H54 (cell line): ENCODE measurements at places on chromosomes 7 and 10.

- DNase-seq, result no peak
These were observed 61.3 kb downstream of the SKIDA1 start for GRCh38 chr10:21464134-21464533.

DNA sequence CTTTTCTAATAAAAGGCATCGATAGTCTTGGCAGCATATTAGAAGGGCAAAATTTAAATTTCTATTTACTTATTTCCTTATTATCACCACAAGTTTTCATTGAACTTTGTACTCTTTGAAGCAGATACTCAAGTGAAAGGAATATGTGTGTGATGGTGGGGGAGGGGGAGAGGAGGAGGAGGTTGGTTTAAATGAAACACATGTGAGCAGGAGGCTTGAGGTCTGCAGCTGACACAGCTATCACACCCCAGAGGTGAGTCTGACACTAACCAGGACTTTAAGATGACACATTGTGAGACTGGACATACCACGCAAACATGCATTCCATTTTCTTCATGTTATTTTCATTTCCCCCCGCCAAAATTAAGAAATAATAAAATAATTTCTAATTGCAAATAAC, 63.3 kb downstream of the CTTNBP2 start:
- no peak for DNase-seq

DNA sequence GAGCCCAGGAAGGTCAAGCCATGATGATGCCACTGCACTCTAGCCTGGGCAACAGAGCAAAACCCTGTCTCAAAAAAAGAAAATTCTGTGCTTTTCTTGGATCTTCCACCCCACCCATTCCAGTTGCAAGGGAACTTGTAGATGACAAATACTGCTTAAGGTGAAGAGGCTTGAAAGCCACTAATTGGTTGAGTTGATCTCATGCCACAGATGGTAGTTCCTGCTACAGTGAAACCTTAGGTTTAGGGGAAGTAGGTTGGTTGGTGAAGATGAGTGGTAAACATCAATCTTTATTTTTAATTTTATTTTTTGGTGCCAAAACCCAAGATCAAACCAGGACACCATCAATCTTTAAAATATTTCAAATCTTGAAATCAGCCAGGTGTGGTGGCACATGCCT, 2.9 kb upstream of the GDI2 start:
- no peak for DNase-seq

DNA sequence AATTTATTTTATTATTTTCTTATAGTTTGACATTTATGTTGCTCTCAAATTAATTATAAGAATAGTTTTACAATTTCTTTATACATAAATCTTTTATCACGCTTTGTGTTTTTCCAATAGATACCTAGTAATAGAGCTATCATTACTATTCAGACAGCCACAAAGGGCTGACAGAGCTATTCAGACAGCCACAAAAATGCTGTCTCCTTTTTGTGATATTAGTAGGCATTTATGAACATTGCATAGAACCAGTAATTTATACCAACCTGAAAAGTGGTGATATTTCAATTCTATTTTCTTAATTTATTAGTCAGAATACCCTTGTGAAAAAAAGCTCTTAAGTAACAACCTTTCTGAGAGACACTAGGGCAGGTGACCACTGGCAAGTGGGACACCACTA, 34.2 kb upstream of the IGFBP3 start:
- DNase-seq, result no peak

- no peak for DNase-seq
These were observed 63.4 kb downstream of the SCRN1 start for GRCh38 chr7:29926216-29926615.

GRCh38 chr7:36881233-36881874, 157.1 kb upstream of the AOAH start:
- no peak for DNase-seq
